ENCODE measurements at places on chromosomes 4 and X.
A peak's percentile ranks its signal among the peaks of the same experiment; 100 is the strongest.

DNA sequence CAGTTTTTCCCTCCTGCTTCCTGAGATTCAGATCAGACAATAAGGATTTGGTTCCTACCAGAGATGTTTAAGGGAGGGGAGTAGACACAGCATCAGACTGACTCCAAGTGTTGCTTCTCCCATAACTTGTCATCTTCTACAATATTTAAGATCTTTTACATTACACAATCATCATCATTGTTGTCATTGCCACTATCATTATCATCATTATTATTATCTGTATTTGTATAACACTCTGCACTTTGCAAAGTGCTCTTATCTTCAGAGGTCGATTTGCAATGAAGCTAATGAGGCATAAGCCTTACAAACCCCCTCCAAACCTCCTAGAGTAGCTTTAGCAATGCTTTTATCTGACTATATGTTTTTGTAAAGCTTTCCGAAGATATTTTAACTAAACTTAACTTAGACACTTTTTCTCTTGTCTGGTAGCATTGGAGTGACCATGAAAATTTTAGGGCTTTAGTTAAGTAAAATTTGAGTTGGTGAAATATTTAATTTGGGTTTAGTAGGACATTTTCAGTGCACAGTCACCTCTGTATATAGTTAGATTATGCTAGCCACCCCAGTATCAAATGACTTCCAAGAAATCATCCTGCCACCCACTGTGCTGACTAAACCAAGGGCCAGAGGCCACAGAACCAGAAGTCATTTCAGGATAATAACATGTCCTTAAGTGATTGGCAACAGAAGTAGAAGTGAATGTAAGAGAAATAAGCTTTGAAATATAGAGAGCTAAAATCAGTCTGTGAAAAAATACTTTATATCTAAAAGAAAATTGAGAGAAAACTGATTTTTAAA lies 124.2 kb upstream of the NRK start:
- DNase-seq: no peak

- no peak for DNase-seq
Measured at GRCh38 chr4:83019794-83020494, 9.3 kb upstream of the LIN54 start.

DNA sequence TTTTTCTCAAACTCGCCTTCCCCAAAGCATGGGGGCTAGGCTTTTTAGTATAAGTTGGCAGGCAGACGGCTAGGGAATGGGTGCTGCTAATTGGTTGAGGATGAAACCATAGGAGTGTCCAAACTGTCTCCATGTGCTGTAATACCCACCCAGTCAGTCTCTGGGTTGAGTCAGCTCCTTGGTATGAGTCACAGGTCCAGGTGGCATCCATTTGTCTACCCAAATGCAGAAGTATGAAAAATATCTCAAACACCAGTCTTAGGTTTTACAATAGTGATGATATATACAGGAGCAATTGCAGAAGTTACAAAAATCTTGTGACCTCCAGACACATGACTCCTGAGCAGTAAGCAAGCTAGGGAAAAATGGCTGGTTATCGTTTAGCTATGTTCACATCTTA lies 27.4 kb upstream of the CCSER1 start:
- DNase-seq: no peak

DNA sequence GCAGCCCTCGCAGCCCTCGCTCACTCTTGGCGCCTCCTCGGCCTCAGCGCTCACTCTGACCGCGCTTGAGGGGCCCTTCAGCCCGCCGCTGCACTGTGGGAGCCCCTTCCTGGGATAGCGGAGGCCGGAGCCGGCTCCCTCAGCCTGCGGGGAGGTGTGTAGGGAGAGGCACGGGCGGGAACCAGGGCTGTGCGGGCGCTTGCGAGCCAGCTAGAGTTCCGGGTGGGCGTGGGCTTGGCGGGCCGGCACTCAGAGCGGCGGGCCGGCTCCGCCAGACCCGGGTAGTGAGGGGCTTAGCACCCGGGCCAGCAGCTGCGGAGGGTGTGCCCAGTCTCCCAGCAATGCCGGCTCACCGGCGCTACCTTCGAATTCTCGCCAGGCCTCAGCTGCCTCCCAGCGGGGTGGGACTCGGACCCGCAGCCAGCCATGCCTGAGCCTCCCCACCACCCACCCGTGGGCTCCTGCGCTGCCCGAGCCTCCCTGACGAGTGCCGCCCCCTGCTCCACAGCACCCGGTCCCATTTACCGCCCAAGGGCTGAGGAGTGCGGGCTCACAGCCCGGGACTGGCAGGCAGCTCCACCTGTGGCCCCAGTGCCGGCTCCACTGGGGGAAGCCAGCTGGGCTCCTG lies 1.4 kb upstream of the AADAT start:
- no peak for DNase-seq

- no peak for DNase-seq
Measured at GRCh38 chrX:134600714-134601113, 57.6 kb downstream of the PLAC1 start.

- no peak for DNase-seq
Measured at GRCh38 chr4:125200556-125200955, 114.2 kb upstream of the FAT4 start.

GRCh38 chr4:119162174-119162573 lies 26.5 kb downstream of the MYOZ2 start:
- no peak for DNase-seq

GRCh38 chrX:113802837-113803236 lies 781.0 kb upstream of the HTR2C start:
- DNase-seq: no peak

- no peak for DNase-seq
Measured at GRCh38 chr4:139606579-139607501, 50.8 kb upstream of the SETD7 start.

DNA sequence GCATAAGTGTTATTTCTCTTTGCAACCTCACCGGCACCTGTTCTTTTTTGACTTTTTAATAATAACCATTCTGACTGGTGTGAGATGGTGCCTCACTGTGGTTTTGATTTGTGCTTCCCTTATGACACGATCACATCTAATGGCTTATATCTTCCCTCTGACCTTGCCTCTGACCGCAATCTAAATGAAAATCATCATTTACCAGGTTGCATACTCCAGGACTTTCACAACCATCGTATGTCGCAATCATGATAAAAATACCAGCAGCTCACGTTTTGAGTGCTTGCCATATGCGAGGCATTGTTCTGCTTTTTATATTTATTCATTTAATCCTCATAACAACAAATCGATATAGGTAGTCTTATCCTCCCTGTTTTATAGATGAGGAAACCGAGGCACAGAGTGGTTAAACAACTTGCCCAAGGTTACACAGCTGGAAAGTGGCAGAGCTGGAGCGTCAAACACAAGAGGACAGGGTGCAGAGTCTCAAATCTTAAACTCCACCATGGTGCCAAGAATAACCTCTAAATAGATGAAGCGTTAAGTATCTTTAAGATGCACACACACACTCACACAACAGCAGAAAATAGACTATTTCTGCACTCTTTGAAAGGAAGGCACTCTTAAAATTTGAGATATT lies 102.2 kb downstream of the SEL1L3 start:
- DNase-seq: no peak

- DNase-seq: no peak
Measured at GRCh38 chr4:141534985-141535384, 101.4 kb upstream of the IL15 start.

DNA sequence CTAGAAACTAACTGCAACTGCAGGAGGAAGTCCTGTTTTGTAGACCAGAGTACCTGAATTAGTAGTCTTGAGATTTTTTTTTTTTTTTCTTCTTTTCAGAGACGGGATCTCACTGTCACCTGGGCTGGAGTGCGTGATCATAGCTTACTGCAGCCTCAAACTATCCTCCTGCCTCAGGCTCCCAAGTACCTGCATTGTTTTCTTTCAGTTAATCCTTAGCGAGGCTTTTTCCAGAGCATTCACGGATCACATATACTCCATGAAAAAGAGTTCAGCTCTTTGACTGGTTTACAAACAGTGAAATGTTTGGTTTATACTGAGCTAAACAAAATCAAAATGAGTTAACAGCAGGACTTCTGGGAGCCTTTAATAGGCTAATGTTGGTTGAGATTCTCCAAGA lies 45.8 kb downstream of the KLHL15 start:
- no peak for DNase-seq

DNA sequence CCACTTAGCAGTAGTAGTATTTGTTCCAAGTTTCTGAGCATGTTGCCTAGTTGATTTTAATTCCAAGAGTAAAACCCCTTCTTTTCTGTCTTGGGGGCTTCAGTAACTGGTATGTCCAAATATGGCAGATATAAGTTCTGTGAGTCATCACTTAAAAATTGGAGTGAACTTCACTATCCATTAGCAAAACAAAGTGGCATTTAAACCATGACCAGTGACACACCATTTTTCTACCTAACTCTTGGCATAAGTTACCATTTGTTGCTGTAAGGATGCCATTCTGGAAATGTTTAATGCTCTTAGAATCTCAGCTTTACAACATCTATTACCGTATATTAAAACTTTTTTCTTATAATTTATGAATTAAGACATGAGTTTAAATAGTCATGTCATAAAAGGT lies 102.0 kb downstream of the CBR4 start:
- no peak for DNase-seq

DNA sequence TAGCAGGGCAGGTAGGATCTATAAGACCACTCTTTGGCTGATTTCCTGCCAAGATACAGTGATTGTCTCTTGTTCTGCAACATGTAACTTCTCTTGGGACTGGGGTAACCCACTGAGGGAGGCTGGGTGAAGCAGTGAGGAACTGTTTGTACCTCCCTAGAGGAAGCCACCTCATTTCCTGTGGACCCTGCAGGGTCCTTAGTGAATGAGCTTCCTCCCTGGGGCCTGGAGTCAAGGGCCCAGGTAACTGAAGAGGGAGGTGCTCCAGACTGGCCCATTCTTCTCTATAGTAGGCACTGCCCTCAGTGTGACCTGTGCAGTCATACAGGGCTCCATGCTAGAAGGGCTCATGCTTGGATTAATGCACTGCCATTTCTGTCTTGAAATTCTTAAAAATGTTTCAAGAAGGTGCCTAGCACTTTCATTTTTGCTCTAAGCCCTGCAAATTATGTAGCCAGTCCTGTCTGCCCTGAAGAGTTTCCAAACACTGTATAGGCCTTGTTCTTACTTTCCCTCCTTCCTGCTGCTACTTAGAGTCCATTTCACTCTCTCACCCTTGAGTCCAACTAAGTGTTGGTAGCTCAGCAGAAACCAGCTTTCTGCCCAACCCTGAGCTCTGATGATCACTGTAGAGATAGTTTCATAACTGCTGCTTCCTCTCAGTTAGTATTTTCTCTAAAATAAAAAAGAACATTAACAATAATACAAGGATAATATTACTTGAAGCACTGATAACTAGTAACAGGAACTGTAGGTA lies 8.5 kb upstream of the GRIA3 start:
- DNase-seq: no peak

DNA sequence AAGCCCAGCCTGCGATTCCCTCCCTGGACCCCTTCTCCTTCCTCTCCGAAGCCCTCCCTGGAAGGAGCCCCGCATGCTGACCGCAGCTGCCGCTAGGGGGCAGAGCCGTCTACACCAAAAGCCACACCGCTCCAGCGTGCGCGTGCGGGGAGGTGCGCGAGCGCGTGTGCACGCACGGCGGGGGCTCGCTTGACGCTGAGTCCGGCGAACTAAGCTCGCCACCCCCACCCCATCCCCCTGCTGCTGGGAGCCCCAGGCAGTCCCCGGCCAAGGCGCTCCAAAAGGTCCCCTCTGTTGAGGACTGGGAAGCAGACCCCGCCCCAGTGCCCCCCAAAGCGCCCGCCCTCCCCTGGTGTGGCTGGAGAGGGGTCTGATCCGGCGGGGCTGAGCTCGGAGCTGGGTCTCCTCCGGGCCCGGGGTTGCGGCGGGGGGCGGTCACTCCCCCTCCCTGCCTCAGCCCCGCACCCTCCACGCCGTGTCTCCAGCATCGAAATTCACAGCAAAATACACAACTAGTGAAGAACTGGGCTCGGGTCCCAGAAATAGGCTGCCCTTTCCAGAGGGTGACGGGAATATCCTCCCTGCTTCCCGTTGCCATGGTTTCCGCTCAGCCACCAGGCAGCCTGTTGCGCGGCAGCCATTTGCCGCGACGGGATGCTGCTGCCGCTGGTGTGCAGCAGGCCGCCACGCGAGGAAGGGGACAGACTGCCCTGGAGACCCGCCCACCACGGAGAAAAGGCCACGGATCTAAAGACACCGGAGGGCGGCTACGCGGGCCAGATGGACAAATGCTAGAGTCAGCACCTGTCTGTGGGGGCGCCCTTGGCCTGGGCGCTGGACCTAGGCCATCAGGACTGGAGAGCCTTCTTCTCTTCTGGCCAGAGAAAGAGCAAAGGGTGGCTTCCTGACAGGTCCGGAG lies 11.2 kb upstream of the CCNQ start:
- DNase-seq: peak; percentile 84

DNA sequence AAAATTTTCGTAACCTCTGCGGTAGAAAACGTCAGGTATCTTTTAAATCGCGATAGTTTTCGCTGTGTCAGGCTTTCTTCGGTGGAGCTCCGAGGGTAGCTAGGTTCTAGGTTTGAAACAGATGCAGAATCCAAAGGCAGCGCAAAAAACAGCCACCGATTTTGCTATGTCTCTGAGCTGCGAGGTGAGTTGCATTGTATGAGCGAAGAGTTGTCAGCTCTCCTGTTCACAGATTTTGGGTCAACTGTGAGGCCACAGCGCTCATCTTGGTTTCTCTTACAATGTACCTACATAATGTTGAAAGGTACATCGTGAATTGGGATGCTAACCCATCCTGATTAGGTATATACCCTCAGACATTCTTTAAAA lies 486 bp downstream of the CLCN3 start:
- peak; percentile 34 for DNase-seq

DNA sequence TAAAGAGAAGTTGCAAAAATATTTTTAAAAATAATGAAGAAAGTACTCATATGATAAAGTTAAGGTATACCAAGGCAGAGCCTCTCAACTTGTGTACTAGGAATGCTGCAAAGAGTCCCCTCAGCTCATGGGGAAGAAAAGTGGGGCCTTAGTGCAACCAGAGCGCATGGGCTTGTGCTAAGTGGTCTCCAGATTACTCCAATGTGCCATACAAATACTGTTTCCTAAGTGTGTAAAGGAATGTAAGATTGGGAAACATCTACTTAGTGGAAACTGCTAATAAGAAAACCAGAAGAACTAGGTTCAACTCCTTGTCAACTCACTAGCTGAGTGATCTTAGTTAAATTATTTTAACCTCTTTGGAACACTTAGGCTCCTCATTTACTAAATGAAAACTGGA lies 39.1 kb downstream of the NAF1 start:
- DNase-seq: no peak

GRCh38 chrX:153507484-153508178 lies 9.8 kb upstream of the ATP2B3 start:
- peak; percentile 85 for DNase-seq

GRCh38 chr4:114284629-114285028 lies 305.2 kb upstream of the ARSJ start:
- no peak for DNase-seq

DNA sequence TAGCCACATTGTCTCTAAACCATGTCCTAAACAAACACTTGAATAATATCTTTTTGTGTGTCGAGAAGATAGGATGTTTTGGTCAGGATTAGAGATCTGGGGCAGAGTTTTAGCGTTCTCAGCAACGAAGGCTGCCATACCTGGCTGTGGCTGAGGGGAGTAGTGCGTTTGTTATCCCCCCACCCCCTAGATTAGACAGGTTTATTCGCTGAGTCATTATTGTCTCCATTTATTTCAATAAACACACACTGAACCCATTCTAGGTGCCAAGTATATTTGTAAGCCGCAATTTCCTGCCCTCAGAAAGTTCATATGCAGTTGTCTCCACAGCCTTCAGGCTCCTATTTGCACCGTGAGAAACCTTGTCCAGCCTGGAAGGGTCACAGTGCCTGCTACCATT lies 1684.8 kb upstream of the TENM3 start:
- DNase-seq: no peak

- peak; percentile 39 for DNase-seq
Measured at GRCh38 chrX:42098900-42099299, 175.5 kb upstream of the CASK start.
